H1 (cell line): ENCODE measurements at places on chromosomes 7 and 10.

DNA sequence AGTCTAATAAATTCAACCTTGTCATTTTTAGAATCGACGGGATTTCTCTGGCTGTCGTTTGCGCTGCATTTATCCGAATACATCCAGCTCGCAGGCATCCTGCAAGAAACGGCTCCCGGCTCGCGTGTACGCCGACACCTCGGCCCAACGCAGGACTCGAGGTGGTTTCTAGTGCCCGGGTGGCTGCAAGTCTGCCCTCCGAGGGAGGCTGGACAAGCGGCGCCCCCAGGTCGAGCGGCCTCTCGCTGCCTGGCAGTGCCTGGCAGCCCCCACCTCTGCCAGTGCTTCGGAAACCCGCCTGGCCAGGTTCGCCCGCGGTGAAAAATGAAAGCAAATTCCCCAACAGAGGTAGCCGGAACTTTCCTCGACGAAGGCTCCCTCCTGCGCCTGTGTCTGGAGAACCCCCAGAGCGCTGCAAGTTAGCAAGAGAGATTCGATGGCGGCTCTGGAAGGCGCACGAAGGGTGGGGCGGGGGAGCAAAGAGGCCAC is 5.7 kb upstream of the ZNF503 start:
- no peak for DNase-seq

GRCh38 chr7:27239387-27240014 is 3.1 kb upstream of the EVX1 start:
- peak; percentile 62 for DNase-seq

GRCh38 chr10:28077889-28078288 is 79.0 kb upstream of the ODAD2 start:
- DNase-seq, result no peak

DNA sequence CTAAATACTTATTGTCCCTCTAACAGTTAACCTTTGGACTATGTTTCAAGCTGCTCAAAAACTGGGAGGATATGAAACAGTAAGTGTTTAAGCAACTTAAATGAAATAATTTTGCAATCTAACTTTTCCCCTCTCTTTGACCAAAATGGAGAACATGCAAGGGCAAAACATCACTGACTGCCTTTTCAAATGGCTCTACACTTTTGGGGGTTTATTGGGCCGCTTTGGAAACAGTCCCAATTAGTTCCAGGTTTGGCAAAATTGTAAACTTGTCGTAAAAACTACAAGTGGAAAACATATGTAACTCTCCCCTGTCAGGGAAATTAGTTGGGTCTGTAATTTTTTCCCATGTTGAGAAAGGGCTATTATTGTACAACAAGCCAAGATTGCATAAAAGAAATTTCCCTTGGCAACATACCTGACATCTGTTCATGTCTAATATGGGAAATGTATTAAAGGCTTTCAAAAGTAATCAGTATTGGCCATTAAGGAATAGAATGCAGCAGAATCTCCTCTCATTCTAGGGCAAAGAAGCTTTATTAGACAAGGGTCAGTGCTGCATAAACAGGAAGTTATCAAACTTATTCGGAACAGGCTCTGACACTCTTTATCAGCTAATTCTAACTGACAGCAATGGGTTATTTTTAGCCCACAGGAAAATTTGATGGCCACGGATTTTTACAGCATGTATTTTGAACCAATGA is 157.9 kb downstream of the ARID5B start:
- DNase-seq, result no peak

GRCh38 chr10:6013413-6014192 is 36.3 kb upstream of the IL15RA start:
- no peak for DNase-seq

GRCh38 chr10:6270951-6271350 is 68.2 kb downstream of the PFKFB3 start:
- DNase-seq, result no peak

GRCh38 chr10:34104829-34105572 is 710.1 kb downstream of the PARD3 start:
- no peak for DNase-seq

GRCh38 chr7:77862691-77863090 is 64.1 kb downstream of the PHTF2 start:
- no peak for DNase-seq

- DNase-seq, result no peak
These were observed 108.0 kb upstream of the CREB5 start for GRCh38 chr7:28304290-28304689.

GRCh38 chr7:7665031-7665430 is 24.5 kb downstream of the UMAD1 start:
- no peak for DNase-seq

DNA sequence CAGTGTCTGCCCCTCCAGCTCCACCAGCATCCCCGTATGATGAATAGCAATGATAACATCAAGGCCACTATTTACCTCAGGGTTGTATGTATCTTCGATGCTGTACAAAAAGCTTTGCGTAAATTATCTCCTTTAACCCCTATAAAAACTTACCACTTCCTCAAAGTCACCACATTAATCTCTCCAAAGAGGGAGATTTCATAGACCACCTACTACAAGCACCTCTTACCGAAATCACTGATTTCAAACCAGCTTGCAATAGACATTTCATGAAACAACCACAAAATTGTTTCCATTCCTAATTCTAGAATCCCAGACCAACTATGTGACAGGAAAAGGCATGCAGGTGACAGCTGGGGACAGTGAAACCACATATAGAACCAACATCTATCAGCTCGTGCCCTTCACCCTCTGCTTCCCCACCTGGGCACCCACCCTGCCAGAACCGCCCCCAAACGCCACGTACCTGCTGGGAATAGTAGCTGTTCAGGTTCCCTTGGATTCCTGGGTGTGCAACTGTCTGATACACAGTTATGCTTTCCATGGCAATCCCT is 20.1 kb upstream of the MMP21 start:
- DNase-seq, result no peak

- DNase-seq, result peak; percentile 91
These were observed 26.2 kb upstream of the ZNF467 start for GRCh38 chr7:149799397-149800168.

DNA sequence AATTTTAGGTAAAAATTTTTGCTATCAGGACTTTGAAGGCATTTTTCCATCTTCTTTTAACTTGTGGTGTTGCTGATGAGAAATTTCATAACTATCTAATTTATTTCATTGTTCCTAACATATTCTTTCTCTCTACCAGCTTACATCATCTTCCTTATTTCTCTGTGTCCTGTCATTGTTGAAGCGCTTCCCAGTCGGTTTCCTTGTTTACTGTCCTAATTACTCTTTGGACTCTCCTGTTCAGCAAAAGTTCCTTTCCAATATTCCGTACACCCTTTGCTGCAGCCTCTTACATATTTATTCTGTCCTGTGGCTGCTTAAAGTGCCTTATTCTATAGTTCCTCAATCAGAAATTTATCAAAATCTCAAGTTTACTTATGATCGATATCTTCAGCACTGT is 609.0 kb upstream of the FZD8 start:
- DNase-seq, result no peak

DNA sequence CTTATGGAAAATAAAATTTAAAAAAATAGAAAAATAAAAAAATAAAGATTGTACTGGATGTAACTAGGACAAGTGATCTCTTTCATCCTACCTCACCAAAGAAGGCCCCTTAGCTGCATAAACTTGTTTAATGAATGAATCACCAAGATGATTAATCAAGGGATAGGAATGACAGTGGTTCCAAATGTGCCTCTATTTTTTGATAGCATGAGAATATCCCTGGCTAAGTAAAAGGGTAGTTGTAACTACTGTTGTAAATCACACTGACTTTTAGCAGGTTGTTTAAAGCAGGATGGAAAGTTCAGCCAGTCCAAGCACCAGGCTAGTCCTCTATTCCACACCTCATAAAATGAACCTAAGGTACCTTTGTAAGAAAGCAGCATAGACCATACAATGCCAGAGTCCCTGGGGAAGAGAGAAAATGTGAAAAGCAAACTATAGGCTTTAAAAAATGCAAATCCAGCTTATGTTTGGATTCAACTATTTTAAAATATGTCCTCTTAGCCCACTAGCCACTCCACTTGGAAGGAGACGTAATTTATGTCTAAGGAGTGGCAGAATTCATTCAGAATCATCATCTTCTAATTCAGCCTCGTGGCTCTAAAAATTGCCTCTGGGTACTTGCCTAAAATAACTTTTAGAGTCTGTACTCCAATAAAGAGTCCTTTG is 126.8 kb downstream of the SKIDA1 start:
- no peak for DNase-seq

DNA sequence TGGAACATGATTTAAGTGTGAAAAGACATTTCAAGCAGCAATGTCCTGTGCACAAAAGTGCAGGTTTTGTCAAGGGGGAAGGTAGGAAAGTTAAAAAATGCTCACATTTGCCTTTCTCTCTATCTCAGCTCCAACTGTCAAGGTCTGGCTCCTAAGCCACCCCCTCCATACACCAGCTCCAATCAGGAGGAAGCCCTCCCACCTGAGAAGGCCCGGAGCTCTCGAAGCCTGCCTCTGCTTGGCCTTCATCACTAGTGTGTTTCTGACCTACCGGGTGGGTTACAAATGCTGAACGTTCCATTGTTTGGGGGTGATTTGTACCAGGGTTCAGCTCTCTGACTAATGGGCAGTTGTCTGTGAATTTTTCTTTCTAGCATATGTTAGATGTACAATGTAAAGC is 14.2 kb downstream of the CRHR2 start:
- no peak for DNase-seq

DNA sequence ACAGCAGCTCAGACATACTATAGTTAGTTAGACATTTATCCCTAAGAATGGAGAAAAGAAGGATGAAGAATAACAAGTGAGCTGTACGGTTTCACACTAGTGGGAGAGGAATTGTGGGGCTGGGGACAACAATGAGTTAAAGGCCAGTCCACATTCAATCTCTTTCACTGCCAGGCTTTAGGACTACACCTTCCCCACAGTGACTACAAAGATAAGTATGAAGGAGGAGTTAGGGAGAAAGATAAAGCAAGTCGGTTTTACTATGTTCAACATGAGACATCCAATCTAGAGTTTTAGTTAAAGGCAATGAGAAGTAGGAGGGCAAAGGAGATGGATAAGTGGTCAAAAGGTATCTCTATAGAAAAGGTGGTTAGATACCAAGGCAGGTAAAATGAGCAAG is 16.3 kb downstream of the ARHGAP12 start:
- no peak for DNase-seq

DNA sequence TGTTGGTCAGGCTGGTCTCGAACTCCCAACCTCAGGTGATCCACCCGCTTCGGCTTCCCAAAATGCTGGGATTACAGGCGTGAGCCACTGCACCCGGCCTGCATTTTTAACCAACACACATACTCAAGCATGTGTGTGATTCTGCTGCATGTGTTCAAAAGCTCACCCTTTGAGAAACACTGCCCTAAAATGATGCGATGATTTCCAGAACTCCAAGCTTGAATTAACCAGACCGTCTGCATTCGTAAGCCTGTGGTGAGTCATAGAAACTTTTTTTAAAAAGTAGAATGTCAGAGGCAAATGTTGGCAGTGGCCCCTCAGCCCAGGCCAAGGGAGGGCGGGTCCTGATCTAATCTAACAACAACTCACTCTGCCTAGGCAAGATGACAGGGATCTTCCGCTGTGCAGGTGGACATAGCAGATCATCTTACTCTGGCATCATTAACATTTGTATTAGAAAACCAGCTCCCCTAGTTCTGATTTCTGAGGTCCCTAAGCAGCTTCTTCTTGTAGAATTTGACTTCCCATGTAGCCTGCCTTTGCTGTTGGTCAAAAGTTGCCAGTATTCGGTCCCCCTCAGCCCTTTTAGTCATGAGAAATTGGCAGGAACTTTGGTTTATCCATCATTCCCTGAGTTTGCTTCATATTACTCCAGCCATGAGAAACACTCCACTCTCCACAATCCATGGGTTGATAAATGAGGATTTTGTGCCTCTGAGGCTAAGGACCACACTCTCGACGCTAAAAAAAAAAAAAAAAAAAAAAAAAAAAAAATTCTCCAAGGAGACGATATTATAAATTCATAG is 190.4 kb downstream of the SKIDA1 start:
- DNase-seq, result no peak

GRCh38 chr7:129115676-129116075 is 28.8 kb upstream of the TSPAN33 start:
- DNase-seq, result no peak

GRCh38 chr10:69618746-69619145 is 11.3 kb upstream of the FAM241B start:
- no peak for DNase-seq

GRCh38 chr10:12631787-12632562 is 282.6 kb downstream of the CAMK1D start:
- no peak for DNase-seq

- DNase-seq, result no peak
These were observed 11.2 kb downstream of the GIMAP5 start for GRCh38 chr7:150748376-150748775.

DNA sequence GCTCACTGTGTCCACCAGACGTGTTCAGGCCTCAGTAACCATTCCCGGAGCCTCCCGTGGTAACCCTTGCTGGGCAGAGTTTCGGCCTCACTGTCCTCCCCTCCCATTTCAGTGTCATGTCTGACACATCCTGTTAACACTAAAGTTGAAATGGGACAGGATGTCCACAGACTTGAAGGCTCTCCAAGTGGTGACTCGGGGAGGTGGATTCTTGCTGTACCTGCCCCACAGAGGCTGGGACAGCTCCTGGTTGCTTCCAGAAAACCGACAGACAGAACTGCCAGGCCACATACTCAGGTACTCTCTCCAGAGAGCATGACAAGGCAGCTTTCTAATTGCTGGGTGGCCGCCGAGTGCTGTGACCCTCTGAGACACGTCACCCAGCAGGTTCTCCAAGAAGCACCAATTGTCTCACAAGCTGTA is 17.9 kb upstream of the CYTH3 start:
- no peak for DNase-seq

DNA sequence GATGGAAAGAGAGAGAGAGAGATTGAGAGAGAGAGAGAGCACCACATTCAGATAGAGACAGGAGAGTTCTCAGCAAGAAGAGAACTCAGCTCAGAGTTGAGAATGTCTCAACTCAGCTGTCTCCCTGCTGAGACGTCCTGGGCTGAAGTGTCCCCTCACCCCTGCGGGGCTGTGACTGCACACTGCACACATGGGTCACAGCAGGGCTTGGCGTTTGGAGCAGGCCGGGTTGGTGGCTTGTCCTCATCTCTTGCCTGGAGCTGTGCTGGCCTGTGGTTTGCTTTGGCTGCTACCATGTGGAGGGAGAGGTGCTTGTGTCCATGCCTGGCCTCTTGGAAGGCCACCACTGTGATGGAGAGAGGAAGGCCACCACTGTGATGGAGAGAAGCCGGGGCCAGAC is 167.9 kb downstream of the RNF216 start:
- DNase-seq, result no peak

DNA sequence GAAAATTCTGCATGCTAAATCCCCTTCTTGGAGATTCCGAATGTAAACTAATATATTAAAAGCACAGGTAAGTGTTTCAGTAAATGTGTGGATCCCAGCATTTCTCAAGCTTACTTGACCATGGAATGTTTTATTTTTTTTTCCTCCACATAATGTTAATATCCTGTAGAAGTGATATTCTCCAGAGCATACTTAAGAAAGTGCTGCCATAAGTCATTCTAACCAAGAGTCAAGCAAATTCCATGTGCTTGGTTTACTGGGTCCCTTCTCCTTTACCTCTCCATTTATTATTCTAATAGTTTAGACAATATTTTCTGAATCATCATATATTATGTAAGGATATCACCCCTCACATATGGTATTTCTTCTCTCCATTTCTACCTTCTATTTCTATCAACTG is 266.9 kb upstream of the HPS1 start:
- no peak for DNase-seq

GRCh38 chr10:119370972-119371703 is 163.8 kb downstream of the GRK5 start:
- DNase-seq, result no peak

GRCh38 chr7:107890493-107890961 is 456 bp upstream of the DLD start:
- DNase-seq, result no peak
